Smooth muscle cell of bladder (primary cell): ENCODE measurements at places on chromosomes 11 and 22. TPM values are rescaled to one million over a fixed set of nuclear protein-coding genes. Genes with fewer than 3 reads are reported as not detected.

The CHRM4 gene
- not detected in 2 replicates for total RNA-seq

The HBG2 gene
- total RNA-seq: not detected in 2 replicates

The SMIM35 gene
- total RNA-seq: not detected in 2 replicates

The MICAL2 gene
- 78.8 and 118 TPM in 2 replicates for total RNA-seq

The CRACR2B gene
- 0.14 and 0.65 TPM in 2 replicates for total RNA-seq

The MAML2 gene
- 7.8 and 8.9 TPM in 2 replicates for total RNA-seq

The APOA5 gene
- not detected in 2 replicates for total RNA-seq
